Activated CD8-positive, alpha-beta memory T cell treated with anti-CD3 and anti-CD28 coated beads for 1 hour (primary cell): ENCODE measurements at places on chromosomes 4 and X.

DNA sequence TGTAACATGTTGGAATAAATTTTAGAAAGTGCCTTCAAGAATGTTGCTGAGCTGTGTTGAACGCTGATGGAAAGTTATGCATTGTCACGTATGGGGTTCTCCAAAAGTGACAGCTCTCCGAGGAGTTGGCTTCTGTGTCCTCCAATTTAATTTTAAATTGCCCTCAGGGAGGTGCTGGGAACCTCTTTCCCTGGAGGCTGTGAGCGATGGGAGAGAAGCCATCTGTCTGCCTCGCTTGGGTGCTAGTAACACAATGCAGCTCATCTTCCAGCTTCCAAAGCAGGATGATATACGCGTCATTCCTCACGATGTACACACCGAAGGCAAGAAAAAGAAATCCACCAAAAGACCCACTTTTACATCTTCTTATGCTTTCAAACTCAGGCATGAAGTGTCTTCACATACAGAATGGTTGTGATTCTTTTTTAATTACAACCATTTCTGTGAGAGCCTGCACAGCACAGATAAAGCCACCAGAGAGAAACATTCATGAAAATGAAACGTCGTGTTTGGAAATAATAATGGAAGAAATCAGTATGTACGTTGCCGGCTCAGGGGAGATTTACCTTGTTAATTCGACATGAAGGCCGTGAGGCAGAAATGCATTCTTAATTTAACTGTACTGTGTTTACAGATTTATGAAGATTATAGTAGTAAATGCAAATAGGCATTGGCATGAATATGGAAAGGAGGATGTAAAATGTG, 218.9 kb downstream of the ASMT start:
- no peak for DNase-seq

DNA sequence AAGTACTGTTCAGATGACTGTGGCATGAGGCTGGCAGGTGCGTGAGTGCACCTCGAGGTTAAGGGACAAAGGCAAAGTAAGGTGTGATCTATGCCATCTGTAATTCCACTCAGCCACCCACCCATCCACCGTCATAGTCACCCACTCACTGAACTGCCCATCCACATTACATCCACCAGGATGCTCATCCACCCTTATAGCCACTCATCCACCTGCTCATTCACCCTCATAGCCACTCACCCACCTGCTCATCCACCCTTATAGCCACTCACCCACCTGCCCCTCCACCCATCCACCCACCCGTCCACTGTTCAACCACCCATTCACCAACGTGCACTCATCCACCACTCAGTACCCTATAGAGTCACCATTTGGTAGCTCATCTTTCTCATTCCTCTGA, 64.1 kb upstream of the UXT start:
- DNase-seq = no peak

DNA sequence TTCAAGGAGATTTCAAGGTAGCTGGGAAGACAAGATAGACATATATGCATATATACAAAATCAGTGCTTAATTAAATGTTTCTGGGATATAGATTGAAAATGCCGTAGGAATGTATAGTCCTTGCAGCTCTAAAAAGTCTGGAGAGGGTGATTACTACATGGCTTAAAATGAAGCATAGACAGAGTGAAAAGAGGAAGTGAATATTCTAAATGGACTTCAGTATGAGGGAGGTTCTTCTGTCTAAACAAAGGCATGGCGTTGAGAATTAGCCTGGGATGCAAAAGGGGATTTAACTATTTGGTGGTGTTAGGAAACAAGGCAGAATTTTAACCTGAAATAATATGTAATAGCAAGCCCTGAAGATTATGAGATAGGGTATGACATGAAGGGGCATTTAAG, 141.5 kb upstream of the FRMPD4 start:
- DNase-seq = no peak

DNA sequence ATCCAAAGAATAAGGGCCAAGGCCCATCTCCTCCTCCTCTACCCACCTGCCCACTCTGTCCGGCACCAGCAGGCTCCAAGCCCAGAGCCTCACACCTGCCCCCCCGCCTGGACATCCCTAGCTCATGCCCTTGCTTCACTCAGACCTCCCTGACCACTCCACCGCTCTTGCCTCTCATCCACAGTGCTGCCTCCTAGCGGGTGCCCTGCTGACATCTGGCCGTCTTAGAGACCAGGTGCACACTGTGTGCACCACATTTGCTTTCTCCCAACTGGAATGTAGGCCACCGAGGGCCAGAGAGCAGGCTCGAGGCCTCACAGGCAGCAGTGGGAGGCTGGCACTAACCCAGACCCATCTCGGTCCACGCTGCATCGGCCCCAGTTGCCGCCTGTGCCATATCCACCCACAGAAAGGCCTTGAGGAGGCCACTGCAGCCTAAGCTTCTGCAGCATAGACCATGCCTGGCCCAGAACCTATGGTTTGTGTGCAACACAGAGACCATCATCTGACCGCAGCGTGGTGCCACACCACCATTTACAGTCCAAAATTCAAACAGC, 13.5 kb downstream of the LETM1 start:
- DNase-seq = no peak

GRCh38 chr4:64857198-64857597, 447.9 kb upstream of the TECRL start:
- DNase-seq = no peak

DNA sequence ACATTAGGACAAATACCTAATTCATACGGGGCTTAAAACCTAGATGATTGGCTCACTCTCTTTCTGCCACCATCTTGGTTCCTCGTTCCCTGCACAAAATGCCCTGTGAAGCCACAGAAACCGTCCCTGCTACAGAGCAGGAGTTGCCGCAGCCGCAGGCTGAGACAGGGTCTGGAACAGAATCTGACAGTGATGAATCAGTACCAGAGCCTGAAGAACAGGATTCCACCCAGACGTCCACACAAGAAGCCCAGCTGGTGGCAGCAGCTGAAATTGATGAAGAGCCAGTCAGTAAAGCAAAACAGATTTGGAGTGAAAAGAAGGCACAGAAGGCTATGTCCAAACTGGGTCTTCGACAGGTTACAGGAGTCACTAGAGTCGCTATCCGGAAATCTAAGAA, 34.3 kb downstream of the TRIM61 start:
- DNase-seq = no peak

- DNase-seq = no peak
Measured at GRCh38 chr4:108831291-108831690, 68.4 kb upstream of the ETNPPL start.

GRCh38 chrX:42102586-42103282, 179.4 kb upstream of the CASK start:
- DNase-seq = no peak

DNA sequence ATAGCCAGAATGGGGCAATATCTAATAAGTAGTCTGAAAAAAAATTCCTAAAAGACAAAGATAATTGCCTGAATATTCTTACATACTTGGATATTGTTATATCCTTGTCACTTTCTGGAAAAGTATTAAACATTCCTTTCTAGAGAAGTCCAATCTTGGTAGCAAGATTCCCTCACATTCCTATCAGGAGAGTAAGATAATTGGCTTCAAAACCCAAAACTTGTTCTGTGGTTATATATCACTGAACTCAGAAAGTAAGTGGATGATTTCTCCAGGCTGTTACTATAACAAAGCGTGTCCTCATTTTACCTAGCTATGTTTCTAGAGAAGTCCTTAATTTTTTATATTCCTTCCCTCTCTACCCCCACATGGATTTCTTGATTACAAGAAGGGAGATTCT, 46.0 kb upstream of the TEX13A start:
- DNase-seq = no peak

DNA sequence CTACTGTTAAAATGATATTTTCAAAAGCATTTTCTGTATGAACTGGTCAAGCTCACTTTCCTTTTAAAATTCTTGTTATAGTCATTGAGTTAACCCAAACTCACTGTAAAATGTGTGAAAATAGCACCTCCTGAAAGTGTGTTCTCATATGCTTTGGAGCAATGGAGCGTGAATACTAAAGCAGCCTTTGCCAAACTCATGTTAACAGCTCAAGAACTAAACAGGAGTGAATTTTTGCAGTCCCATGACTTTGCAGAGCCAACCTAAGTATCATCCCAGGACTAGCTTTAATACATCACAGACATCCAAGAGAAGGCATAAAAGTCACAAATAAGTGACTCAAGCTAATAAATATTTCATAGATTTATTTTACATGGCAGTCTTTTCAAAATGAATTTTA, 2.3 kb downstream of the AMMECR1 start:
- DNase-seq = no peak

- no peak for DNase-seq
Measured at GRCh38 chr4:124433500-124433899, 279.0 kb downstream of the ANKRD50 start.

DNA sequence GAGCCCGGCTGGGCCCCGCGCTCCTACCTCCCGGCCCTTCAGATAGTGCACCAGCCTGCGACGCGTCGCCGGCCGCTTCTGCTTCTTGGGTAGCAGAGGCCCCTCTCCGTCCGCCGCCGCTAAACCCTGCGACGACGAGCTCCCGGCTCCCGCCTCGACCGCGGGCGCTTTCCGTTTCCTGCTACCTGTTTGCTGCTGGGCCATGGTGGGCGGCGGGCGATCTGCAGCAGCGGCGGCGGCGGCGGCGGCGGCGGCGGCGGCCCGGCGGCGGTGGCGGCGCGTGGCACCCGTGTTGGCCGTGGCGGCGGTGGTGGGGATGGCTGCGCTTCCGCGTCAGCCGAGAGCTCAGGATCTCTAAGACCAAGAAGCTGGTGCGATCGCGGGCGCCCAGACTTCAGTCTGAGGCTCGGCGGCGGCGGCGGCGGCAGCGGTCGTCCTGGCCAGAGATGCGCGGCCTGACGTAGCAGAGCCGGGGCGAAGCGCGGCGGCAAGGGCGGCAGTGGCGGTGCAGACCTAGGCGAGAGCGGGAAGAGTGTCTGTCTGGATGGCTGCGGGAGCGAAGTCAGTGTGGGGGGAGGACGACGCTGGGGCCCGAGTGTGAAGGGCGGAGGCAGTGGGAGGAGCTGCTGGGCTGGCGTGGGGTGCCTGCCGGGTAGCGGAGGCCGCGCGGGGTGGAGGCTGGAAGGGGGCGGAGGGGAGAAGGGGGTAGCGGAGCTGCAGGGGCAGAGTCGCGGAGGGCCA, at the start of gene DCAF12L2:
Gene DCAF12L2, minus strand, starts transcription at position 569 of the 741 bp plus-strand sequence. Its CDS starts 365 bp downstream, at position 204.
- no peak for DNase-seq

GRCh38 chr4:163666332-163666873, 171.9 kb downstream of the TMA16 start:
- no peak for DNase-seq

- DNase-seq = no peak
Measured at GRCh38 chr4:56783986-56784385, 37.5 kb downstream of the SPINK2 start.

DNA sequence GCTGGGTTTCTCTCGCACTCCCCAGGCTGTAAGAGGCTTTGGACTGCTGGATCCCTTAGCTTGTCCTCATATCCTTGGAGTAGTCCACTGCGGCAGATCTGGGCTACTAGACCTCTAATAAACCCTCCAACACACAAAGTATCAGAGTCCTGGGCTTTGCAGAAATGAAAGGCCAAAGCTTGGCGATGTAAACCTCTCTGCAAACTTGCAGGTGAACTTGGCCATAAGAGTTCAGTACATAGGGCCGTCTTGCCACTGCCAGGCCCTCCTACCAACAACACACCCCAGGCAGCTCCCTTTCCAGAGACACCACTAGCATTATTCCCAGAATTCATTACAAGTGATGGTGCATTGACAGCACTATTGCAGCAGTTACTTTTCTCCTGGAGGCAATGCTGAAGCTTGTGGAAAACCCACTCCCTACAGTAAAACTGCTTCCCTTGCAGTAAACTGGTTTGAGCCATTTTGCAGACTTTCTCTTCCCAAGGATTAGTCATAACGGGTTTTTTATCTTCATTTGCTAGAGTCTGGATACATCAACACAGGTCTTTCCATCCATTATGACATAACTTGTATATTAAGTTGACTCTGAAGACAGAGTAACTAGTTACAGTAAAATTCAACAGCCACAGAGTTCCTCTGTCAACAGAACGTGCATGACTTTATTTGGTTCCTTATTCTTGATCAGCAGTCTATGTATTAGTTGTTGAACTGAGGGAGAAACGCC, 2.4 kb downstream of the ANKRD50 start:
- DNase-seq = no peak

DNA sequence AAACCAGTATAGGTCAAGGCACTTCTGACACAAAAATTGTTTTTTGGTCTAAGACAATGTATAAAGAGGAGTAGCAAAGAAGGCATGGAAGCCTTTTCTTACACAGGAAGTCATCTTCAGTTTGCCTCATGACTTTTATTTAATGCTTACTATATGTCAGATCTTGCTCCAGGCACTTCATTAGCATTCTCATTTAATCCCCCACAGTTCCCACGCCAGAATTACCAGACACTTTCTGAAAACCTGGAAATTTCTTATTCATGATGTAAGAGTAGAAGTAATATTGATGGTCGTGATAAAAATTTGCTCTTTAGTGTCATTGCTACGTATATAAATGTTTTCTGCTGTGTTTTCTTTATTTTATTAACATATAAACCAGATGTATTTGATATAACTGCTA, 39.2 kb downstream of the ARHGEF38 start:
- no peak for DNase-seq

GRCh38 chr4:149910177-149910576, 94.5 kb upstream of the IQCM start:
- DNase-seq = no peak

- no peak for DNase-seq
Measured at GRCh38 chr4:143700046-143700415, 444 bp downstream of the FREM3 start.

DNA sequence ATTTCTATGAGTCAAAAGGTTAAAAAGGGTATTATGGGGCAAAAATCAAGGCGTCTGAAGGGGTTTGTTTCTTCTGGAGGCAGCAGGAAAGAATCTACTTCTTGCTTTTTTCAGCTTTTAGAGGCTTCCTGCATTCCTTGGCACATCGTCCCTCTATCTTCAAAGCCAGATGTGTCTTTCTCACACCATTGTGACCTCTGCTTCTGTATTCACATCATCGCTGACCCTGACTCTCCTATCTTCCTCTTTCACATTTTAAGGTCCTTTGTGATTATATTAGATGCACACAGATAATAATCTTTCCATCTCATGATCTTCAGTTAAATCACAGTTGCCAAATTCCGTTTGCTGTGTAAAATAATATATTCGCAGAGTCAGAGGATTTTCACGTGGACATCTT, 112.7 kb downstream of the PPP4R3C start:
- no peak for DNase-seq
